Naive thymus-derived CD8-positive, alpha-beta T cell (primary cell): ENCODE measurements at places on chromosomes 1 and 21.
A peak's percentile ranks its signal among the peaks of the same experiment; 100 is the strongest.

GRCh38 chr1:198543670-198544260 is 3.3 kb upstream of the ATP6V1G3 start:
- DNase-seq, result no peak
- no peaks in the 10 kb centered on the region for H3K27me3 ChIP-seq
- H3K36me3 ChIP-seq, result no peaks in the 10 kb centered on the region
- peak overlapping the region; percentile 51 for H3K27ac ChIP-seq
- peaks cover 66% of the 10 kb centered on the region for H3K4me1 ChIP-seq
- peak overlapping the region; percentile 43 for H3K4me3 ChIP-seq

- DNase-seq, result no peak
- H3K4me3 ChIP-seq, result no peak overlapping the region
- no peak overlapping the region for H3K27ac ChIP-seq
- H3K27me3 ChIP-seq, result no peaks in the 10 kb centered on the region
Measured at GRCh38 chr1:201666102-201666501, 127.2 kb downstream of the NAV1 start.

- H3K4me3 ChIP-seq, result no peak overlapping the region
- no peak overlapping the region for H3K27ac ChIP-seq
- DNase-seq, result no peak
- H3K27me3 ChIP-seq, result no peaks in the 10 kb centered on the region
- H3K36me3 ChIP-seq, result no peaks in the 10 kb centered on the region
Measured at GRCh38 chr21:25891596-25891995, 156.8 kb downstream of the GABPA start.

DNA sequence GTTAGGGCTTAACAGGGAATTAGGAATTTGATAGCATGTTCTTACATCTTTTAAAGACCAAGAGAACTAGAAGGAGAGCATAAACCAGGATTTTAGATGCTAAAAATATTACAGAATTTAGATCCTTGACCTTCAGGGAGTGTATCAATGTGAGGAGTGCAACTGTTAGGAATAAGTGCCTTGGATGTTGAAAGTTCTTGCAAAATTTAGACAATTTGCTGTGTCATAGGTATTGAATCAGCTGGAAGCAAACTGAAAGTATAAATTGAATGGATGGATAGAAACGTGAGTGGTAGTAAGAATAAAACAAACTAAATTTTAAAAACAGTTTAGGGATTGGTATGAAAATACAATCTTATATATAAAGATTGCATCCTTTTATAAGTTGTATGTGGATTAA is 27.7 kb downstream of the PPP1R12B start:
- DNase-seq, result no peak
- H3K27ac ChIP-seq, result no peak overlapping the region
- no peaks in the 10 kb centered on the region for H3K36me3 ChIP-seq
- no peak overlapping the region for H3K4me3 ChIP-seq

- no peak overlapping the region for H3K4me3 ChIP-seq
- H3K27ac ChIP-seq, result no peak overlapping the region
- no peaks in the 10 kb centered on the region for H3K36me3 ChIP-seq
- no peaks in the 10 kb centered on the region for H3K4me1 ChIP-seq
Measured at GRCh38 chr1:18607289-18607760, 23.3 kb upstream of the PAX7 start.
